Fibroblast of skin of scalp (primary cell): ENCODE measurements at places on chromosomes 4 and X.

- peak; percentile 80 for DNase-seq
Measured at GRCh38 chr4:185112104-185112503, 31.0 kb upstream of the SLC25A4 start.

- no peak for DNase-seq
Measured at GRCh38 chr4:122842984-122843531, 16.4 kb downstream of the FGF2 start.

- peak; percentile 69 for DNase-seq
Measured at GRCh38 chr4:8215001-8215427, 15.9 kb downstream of the SH3TC1 start.

GRCh38 chr4:147542229-147542990 is 61.5 kb downstream of the EDNRA start:
- peak; percentile 18 for DNase-seq

DNA sequence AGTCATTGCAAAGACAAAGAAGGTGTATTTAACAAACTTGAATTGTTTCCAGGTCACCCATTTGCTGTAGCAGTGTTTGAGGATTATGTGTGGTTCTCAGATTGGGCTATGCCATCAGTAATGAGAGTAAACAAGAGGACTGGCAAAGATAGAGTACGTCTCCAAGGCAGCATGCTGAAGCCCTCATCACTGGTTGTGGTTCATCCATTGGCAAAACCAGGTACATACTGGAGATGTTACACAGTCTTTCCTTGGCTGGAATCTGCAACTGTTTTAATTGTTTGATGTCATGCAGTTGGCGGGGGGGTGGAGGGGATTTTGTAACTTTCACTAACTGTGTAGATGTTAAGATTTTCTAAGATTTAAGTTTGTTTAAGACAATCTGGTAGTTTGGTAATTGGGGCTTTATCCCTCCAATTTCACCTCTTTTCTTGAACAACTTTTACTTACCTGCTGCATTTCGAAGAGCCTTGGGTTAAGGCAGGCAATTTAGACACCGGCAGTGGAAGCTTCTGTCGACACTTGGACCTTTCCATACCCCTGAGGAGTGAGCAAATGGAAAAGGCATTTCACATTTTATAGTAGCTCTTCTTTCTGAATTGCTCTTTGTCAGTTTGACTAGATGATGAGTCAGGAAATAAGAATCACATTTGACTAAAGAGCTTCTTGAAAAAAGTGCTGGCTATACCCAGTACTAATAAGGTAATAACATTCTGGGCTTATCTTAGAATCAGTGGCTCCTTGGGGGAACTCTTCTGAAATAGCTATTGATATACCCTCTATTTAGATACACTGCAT is 67.4 kb downstream of the EGF start:
- peak; percentile 84 for DNase-seq

- no peak for DNase-seq
Measured at GRCh38 chr4:8342651-8343261, 73.2 kb downstream of the HTRA3 start.

DNA sequence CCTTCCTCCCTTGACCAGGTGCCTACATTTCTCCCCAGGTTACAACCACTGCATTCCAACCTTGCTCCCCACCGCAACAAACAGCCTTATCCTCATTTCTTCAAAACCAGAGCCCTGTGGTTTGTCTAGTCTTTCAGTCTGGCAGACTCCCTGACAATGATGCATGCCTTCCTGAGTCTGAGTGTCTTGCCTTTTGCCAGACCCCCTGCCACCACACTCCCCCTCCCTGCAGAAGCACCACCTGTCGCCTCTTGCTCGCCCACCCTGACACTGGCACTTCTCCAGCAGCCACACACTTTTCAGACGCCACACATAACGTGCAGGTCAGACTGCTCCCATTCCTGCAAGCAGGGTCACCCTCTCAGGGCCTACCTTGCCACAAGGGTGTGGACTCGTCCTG is 349.2 kb upstream of the NOCT start:
- no peak for DNase-seq

DNA sequence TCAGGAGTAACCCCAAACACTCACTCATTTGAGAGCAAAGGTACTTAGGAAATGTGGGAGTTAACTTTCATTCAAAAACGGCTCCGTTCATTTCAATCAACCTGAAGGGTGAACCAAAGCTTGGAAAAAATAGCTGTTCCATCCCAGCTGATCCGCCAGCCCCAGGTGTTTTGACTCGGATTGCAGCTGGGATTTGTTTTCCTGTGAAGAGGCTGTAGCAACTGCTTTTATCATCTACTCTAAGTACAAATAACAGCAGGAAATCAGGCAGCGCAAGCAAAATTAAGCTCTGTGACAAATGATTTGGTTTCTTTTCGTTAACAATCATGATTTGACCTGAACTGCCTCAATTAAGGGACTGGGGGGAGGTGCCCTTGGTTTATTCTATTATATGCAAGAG is 154.7 kb downstream of the BEND2 start:
- no peak for DNase-seq

- no peak for DNase-seq
Measured at GRCh38 chr4:151798678-151799416, 38.0 kb upstream of the GATB start.

- peak; percentile 97 for DNase-seq
Measured at GRCh38 chr4:16860516-16860915, 37.9 kb downstream of the LDB2 start.
